Stimulated activated CD4-positive, alpha-beta T cell treated with anti-CD3 and anti-CD28 coated beads, Interleukin-1b, Interleukin-23, amount 100 ng/mL, for 1 hour (primary cell): ENCODE measurements at places on chromosomes 13 and 19.

DNA sequence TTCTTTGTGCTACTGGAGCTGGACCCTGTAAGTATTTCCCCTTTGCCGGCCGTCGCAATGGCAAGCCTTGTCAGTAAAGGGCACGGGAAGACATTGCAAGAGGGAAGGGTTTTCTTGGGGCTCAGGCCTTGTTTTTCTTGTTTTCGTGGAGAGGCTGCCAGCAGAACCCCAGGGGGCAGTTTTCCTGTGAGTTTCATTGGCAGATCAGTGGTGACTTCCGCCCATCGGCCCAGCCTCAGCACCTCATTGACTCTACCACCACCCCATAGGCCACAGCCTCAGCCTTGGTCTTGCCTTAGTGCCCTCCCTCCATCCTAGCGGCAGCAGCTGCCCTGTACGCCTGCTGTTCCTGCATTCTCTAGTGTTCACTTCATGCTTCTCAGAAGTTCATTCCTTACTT is 61.5 kb downstream of the GJA3 start:
- no peak for DNase-seq

GRCh38 chr13:42595253-42595571 is 21.3 kb downstream of the TNFSF11 start:
- no peak for DNase-seq

DNA sequence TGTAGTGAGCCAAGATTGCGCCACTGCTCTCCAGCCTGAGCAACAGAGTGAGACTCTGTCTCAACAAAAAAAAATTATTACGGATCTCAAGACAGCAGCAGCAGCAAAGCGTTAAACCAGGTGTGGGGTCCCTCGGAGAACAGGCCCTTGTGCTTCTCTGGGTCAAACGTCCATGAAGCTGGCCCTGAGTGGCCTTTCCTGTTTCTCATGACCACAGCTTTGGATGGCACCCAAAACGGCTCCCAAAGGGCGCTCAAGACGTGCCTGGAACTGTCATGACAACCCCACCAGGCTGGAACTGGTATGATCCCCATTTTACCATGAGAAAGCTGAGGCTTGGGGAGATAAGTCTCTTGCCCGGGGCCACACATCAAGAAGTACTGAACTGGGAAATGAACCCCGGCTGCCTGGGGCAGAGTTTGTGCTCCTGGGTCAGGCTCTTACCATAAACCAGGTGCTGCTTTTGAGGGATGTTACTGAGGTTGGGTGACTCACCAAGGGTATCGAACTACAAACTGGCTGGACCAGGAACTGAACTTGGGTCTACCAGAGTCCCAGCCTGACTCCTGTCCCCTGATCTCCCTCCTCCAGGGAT is 11.6 kb upstream of the SAMD1 start:
- DNase-seq: no peak

GRCh38 chr19:52637718-52638585 is at the start of gene ZNF83:
Gene ZNF83 (minus strand): TSS chr19:52638355.
- DNase-seq: peak; percentile 88

DNA sequence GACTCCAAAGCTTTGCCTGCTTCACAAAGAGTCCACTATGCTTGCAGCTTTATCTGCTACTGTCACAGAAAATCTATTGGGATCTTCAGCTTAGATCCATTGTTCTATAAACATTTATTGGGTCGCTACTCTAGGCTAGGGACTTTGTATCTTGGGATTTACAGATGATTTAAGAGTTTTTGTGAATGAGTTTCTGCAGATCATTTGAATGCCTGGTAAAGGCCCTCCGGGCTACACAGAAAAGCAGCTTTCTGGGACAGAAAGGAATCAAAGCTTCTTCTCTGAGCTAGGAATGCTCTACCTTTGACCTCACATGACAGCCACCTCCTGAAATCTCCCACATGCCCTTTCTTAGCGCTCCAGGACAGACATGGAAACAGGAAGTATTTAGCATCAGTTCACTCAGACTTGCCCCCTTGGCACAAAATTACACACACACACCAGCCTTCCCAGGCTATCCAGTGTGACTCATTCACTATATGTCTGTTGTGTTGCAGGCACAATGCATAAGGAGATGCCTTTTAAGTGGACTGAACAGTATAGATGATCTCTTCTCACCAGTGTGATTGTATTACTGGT is 492.4 kb downstream of the DACH1 start:
- no peak for DNase-seq

DNA sequence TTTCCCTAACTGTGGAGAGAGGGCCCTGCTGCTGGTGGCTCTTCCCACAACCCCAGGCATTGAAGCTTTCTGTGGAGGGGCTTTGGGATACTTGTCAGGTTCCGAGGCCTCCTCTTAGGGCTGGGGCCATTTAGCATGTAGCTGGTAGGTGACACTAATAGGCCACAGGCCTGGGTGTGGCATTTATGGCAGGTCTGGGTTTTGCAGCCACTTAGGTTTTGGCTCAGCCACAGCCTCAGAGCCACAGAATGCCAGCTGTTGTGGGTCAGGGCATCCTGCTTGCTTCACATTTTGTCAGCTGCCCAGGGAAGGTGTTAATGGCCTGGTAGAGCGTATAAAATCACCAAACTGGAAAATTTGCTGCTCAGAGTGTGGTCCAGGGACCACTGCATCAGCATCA is 15.7 kb downstream of the FAM124A start:
- no peak for DNase-seq

GRCh38 chr19:7078008-7078407 is 8.5 kb downstream of the ZNF557 start:
- DNase-seq: no peak

- DNase-seq: no peak
Measured at GRCh38 chr19:35552534-35553384, 7.3 kb downstream of the TMEM147 start.

DNA sequence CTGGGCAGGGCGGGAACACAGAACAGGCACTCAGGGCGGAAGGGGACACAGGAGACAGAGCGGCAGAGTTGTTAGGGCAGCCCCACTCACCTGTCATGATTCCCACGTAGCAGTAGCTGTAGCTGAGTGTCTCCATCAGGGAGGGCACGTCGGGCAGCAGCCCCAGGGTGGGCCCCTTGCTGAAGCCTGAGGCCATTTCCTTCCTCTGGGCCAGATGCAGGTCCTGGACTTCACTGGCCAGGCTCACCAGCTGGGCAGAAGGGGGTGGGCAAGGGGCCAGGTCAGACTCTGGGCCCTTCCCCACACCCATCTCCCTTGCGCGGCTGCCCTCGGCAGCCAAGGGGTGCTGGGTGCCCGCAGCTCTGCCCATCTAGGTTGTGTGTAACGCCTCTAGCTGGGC is 5.9 kb downstream of the MBOAT7 start:
- DNase-seq: no peak

- DNase-seq: no peak
Measured at GRCh38 chr19:51012661-51013190, 6.8 kb downstream of the KLK10 start.

- no peak for DNase-seq
Measured at GRCh38 chr13:24746618-24747247, 17.2 kb upstream of the RNF17 start.

GRCh38 chr19:7294558-7295212 is 471 bp upstream of the INSR start:
- no peak for DNase-seq

DNA sequence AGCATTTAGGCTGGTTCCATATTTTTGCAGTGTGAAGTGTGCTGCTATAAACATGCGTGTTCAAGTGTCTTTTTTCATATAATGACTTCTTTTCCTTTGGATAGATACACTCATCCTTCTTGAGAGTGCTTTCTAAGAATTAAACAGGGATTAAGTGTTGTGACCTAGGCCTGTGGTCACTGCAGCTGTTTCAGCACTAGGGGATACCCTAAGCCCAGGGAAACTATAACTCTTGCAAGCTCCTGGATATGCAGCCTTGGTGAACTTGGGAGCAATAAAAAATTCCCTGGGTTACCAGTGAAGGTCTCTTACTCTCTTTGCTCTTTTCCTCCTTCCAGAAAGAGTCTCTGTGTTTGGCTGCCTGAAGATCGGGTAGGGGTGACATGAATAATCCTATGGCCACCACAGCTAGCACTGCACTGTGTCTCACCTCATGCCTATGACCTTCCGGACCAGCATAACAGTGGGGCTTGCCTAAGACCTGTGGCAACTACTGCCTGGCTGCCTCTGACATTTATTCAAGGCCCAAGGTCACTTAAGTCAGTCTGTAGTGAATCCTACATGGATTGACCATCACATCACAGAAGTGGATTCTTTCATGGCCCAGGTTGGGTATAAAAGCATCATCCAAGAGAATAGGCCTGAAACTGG is 799.7 kb downstream of the DACH1 start:
- no peak for DNase-seq

DNA sequence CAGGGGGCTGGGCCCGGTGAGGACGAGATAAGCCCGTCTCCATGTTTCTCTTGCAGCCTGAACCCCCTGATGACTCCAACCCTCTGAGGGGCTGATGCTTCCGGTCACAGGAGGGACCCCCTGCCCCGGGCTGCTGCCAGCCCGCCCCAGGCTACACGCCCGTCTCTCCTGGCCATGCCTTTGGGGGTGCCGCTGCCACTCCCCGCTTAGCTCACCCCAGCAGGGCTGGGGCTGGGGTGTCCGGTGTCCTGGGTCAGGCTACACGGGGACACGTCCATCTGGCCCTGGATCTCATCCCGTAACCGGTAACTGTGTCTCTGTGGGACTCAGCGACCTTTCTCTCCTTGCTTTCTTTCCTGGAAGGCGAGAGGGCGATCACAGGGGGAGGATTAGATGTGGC is 40.8 kb downstream of the GADD45B start:
- DNase-seq: no peak

- no peak for DNase-seq
Measured at GRCh38 chr19:33687481-33688170, 65.9 kb downstream of the CHST8 start.

GRCh38 chr13:45276913-45277312 is 64.1 kb downstream of the TPT1 start:
- DNase-seq: no peak

DNA sequence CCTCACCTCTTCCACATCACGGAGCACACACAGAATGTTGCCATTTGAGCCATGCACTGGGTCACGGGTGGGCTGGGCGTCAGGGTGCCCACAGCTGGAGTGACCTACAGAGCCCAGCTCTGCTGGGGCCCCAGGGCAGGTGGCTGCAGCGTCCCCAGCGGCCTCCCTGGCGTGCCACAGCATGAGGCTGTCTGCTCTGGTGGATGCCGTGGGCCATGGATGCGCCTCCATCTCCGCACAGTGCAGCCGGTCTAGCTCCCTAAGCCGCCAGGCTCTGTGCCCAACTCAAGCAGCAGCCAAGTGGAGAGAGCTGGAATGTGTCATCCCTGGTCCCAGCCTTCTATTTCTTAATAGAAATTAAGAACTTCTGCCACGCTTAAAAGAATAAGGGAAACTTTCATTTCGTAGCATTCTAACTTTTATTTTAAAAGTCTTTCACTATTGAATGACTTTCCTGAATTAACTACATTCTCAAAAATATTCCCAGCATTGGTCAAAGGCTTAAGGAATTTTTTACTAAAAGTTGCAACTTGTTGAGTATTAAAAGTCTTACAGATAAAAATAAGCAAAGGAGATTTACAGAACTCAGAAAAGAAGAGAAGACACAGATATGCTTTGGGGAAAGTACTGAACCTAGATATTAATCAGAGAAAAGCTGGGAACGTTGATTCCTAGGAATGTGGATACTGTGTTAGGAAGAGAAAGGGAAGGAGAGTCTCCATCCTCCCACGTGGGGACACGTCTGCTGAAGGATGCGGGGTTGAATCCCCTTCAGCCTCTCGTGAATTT is 59.3 kb downstream of the ATP11A start:
- no peak for DNase-seq

DNA sequence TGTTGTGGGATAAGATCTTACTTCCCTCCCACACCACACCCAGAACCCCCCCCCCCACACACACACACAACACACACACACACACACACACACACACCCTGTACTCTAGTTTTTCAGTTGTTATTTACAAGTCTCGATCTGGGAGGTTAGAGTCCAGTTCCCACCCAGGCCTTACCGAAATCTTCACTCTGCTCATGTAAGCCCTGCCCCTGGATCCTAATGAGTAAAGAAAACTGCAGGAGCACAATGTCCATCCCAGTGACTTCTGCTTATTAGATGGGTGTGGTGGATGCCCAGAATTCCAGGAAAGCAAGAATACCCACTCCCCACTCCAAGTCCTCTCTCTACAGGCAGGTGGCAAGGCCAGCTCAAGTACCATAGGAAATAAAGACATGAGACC is 23.0 kb downstream of the STARD13 start:
- no peak for DNase-seq

DNA sequence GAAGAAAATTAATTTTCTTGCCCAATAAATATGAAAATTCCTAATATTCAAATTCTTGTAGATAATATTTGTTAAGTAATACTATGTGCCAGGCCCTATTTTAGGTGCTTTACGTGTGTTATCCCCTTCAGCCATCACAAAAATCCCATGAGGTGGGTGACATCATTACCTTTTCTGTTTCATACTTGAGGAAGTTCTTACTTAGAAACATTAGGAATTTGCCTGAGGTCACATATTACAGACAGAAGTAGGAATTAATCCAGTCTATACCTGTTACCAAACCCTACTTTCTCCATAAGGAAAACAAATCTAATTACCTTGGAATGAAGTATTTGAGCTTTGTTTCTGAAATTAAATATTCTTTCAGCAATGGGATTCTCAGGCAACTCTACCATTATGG is 336.1 kb downstream of the GPC6 start:
- DNase-seq: no peak

DNA sequence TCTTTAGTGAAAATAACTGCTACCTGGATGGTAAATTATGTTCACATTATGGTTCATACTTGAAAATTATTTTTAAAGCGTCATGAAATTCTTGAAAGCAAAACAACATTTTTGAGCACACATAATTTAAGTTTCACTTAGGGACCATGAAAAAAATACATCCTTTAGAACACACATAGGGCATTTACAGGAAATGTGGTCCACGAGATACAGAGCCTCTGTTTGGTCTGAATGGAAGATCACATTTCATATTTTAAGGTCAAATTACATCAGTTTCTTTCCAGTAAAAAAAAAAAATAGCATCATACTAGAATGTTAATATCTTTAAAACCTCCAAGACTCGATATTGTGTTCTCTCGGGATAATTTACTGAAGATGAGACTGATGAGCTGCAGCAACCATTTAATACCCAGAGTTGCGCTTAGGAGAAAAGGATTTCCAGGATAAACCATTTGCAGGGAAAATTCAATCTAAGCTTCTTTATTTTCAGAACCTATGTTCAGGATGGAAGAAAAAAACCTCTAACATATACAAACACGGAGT is 720.7 kb downstream of the DIAPH3 start:
- DNase-seq: no peak

GRCh38 chr13:43915451-43915850 is 35.7 kb downstream of the LACC1 start:
- no peak for DNase-seq

GRCh38 chr13:75647126-75647784 is 11.1 kb downstream of the LMO7 start:
- DNase-seq: no peak

DNA sequence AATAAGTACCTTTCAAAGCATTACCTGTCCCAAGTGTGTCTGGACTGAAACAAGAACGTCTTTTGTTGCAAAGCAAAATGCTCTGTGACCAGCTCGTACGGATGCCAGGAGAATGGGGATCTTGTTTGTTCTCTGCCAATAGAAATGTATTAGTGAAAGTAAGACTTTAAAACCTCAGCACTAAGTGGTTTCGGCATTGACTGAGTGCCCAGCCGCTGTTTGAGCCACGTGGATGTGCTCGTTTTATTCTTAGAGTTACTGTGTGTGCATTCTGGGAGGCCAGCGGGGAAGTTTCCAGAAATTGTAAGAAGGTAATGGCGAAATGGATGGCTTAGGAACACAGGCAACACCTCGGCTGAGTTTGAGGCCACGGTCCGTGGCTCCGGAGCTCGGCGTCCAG is 117.1 kb upstream of the USP29 start:
- no peak for DNase-seq
